Spinal cord (tissue), 10 donors: ENCODE measurements at places on chromosomes 12 and 14.

DNA sequence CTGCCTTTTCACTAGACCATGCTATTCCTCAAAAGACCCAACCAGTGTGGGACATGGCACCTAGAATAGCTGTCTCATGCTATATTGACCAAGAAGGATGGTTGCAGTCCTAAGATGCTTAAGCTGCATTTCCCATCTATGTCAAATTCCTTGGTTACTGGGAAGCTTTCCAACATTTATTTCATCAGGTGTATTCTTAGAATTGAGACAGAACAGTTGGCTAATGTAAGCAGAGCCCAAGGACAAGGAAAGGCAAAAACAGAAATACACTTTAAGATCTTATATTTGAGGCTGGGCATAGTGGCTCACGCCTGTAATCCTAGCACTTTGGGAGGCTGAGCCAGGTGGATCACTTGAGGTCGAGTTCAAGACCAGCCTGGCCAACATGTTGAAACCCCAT lies 24.7 kb downstream of the ARG2 start:
- DNase-seq, result no peak

GRCh38 chr14:54338696-54339317 lies 58.0 kb upstream of the CDKN3 start:
- peak; percentile 60 for DNase-seq

GRCh38 chr12:95805864-95806671 lies 15.5 kb upstream of the NTN4 start:
- DNase-seq, result no peak

DNA sequence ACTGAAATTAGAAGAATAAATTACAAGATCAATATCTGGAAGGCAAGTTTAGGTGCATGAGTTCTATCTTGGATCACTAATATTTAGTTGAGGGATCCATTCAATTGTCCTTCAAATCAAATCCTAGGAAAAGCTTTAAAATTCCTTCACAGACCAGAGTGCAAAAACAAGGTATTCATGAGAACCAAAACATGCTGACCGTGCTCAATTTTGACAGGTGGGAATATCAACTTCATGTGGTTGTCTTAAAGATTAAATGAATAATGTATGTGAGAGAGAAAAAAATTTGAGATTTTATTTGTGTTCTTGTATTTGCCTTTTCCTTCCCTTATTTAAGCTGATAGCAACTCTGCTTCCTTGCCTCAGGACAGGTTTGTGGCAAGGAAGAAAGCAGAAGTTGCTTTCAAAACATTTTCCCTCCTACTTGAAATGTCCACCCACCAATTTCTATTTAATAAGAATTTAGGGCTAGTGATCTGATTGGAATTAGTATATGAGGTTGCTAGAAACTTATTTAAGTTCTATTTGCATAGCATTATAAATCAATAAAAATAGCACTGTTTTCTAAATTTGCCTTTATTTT lies 4.9 kb upstream of the PPP1R12A start:
- no peak for DNase-seq

GRCh38 chr12:65611396-65611795 lies 212.9 kb upstream of the HMGA2 start:
- no peak for DNase-seq

DNA sequence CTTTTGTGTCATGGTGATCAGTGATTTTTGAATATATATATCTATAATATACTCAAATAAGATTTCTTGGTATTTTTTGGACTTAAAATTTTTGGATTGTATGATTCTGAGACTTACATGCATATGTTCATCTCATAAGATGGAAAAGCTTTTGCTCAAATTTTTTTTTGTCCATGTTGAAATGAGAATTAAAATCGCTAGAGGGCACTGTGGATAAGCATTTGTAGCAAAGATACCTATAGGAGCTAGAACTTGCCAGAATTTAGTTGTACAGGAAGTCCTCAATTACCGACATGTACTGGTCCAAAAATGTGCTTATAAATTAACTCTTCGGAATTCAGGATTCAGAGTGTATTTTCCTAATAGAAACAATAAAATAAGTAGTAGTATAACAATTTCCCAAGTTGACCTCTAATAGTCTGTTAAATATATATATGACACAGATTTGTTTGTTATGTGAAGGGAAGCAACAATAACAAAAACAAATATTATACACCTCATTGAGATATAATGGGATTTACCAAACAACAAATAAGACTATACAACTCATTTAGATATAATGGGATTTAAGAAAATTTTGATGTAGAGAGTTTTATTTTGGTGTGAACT lies 179.6 kb downstream of the TMEM117 start:
- DNase-seq, result peak; percentile 53

GRCh38 chr14:25756876-25757275 lies 706.9 kb upstream of the STXBP6 start:
- DNase-seq, result no peak

GRCh38 chr12:82651489-82651888 lies 35.2 kb upstream of the TMTC2 start:
- no peak for DNase-seq

DNA sequence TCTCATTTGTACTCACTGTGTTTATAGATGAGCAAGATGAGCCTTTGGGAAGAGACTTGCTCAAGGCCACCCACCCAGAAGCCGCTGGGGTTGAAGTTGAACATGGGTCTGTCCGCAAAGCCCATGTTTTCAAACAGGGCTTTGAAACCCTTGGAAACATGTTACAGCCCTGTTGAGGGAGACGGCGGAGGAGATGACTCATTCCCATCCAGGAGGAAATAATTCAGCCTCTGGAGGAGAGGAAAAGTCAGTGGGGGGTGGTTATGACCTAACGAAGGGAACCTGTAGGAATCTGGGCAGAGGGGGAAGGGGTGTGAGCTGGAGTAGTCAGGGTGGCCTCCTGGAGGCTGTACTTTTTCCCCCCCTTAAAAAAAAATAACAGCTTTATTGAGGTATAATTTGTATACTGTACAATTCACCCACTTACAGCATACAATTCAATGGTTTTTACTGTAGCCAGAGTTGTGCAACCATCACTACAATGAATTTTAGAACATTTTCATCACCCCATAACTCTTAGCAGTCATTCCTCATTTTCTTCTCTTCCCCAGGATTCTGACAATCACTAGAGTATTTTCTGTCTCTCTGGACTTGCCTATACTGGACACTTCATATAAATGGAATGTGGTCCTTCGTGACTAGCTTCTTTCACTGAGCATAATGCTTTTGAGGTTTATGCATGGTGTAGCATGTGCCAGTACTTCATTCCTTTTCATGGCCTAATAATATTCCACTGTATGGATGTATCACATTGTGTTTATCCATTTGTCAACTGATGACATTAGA lies 1.9 kb upstream of the RIN3 start:
- DNase-seq, result no peak

- no peak for DNase-seq
Measured at GRCh38 chr12:24996102-24996797, 47.3 kb upstream of the BCAT1 start.

DNA sequence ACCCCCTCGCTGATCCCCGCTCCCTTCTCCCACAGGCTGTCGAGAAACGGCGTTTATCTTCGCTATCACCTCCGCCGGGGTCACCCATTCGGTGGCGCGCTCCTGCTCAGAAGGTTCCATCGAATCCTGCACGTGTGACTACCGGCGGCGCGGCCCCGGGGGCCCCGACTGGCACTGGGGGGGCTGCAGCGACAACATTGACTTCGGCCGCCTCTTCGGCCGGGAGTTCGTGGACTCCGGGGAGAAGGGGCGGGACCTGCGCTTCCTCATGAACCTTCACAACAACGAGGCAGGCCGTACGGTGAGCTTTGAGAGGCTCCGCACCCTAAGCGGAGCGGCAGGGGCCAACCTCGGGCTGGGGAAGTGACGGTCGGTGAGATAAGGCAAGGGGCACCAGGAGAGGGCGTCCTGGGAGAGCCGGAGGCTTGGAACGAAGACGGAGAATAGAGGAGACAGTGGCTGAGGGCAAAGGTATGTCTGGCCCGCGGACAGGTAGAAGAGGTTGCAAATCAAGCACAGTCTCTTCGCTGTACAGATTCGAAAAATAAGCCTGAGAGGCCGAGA lies 2.3 kb downstream of the WNT1 start:
- no peak for DNase-seq
